ENCODE measurements at places on chromosomes 12 and 14.

- DNase-seq, result no peak
Observed at GRCh38 chr12:22562036-22563028, 18.0 kb upstream of the C2CD5 start.

GRCh38 chr14:74525361-74525851 is 31.8 kb downstream of the ISCA2 start:
- no peak for DNase-seq

GRCh38 chr14:77158882-77159255 is 17.3 kb upstream of the ZDHHC22 start:
- no peak for DNase-seq

DNA sequence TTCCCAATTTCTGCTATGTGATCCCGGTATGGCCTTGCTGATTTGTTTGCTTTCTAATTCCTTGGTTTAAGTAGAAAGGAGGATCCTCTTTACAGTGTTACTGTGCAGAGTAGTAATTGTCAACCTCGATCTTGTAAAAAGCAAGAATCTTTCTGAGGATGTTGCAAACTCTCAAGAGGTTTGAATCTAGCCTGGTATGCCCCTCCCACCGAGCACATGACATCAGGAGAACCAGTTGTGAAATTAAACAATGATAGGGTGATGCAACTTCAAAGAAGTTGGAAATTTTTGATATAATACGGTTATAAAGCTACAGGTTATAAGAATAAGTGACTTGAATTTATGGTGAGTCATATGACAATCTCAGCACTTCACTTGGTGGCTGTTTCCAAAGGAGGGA is 35.0 kb upstream of the FUT8 start:
- DNase-seq, result no peak

DNA sequence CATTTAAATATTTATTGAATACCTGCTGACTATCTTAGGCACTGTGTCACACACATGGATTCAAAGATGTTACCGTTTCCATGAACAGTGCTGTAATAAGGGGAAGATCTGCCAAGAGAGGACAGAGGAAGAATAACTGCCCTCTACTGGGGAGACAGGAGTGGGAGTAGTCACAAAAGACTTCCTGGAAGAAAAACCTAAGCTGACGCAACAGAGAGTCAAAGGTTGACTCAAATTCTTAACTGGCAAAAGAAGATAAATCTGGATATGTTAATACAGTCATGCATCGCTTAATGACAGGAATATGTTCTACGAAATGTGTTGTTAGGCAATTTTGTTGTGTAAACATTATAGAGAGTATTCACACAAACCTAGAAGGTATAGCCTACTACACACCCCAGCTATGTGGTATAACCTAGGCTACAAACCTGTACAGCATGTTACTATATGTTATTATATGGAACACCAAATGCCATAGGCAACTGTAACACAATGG is 51.5 kb downstream of the DCAF5 start:
- no peak for DNase-seq

DNA sequence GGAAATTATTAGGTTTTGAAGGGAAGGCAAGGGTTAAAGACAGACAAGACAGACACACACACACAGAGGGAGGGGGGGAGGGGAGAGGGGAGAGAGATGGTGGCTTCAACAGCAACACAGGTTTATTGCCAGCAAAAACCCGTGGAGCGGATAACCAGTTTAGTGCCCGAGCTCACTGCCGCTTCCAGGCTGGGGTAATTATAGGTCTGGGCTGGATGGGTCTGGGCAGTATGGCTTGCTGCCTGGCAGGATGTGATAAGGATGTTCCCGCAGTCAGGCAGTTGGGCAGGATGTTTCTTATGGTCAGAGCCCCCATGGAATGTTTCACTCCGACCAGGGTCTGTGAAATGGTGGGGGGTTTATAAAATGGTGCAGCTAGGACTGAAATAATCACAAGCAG is 4.4 kb upstream of the TDRD9 start:
- DNase-seq, result no peak

DNA sequence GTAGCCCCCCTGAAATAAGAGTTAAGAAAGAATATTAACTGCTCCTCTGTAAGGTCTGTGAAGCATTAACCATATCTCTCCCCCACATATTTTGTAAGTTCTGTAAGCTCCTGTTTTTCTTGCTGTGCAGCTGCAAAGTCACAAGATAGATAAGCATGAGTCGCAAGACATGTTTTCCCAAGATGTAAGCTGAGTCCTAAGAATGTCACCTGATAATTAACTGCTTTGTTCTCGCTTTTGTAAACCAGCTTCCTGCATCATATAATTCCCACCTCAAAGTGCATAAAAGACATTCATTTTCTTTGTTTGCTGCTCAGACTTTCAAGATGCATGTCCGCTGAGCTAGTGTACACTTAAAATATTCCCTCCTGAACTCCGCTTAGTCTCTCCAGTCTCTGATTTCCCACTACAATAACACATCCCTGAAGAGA is 27.0 kb upstream of the PHC1 start:
- no peak for DNase-seq

GRCh38 chr12:116607039-116607438 is 47.9 kb downstream of the MAP1LC3B2 start:
- DNase-seq, result no peak

GRCh38 chr14:54881761-54882401 is 20.7 kb downstream of the GCH1 start:
- DNase-seq, result peak; percentile 23

DNA sequence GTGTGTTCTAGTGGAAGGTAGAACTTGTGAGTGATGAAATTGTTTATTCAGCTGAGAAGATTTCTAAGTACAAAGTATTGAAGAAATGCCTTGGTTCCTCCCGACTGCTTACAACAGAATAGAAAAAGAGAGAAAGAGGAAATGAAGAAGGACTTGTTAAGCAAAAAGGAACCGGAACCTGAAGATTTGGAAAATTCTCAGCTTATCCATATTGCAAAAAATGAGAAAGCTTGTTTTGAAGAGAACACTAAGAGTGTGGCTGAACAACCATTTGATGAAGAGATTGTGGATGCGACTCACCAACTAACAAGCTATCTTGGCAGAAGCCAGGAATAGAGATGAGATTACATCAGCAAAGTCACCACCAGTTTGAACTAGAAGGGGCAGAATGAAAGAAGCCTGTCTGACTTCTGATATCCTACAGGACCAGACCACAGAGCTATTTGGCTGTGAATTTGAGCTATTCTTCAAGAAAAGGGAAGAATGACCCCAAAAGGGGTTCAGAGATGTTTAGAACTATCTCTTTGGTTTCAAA is 15.1 kb downstream of the NDUFA9 start:
- no peak for DNase-seq

- no peak for DNase-seq
Observed at GRCh38 chr14:61839507-61839906, 77.3 kb downstream of the SNAPC1 start.

GRCh38 chr14:94388027-94388383 is 397 bp downstream of the SERPINA1 start:
- DNase-seq, result no peak

- DNase-seq, result no peak
Observed at GRCh38 chr12:108033090-108033489, 96.0 kb upstream of the WSCD2 start.

DNA sequence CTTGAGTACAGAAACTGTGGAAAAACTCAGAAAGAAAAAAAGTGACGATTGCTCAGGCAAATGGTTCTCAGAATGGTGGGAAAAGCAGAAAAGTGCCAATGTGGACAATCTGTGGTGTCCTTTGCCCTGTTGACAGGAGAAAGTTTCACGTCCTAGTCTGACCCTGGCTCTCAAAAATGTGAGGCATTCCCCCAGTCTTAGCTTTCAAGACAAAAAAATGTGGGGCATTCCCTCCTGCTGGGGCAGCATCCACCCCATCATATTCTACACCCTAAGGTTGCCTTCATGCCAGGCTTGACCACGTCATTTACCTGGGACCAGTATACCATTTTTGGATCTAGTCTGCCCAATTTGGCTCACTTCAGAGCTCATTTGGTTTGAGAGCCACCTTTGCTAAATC is 20.7 kb upstream of the ANAPC7 start:
- DNase-seq, result no peak

DNA sequence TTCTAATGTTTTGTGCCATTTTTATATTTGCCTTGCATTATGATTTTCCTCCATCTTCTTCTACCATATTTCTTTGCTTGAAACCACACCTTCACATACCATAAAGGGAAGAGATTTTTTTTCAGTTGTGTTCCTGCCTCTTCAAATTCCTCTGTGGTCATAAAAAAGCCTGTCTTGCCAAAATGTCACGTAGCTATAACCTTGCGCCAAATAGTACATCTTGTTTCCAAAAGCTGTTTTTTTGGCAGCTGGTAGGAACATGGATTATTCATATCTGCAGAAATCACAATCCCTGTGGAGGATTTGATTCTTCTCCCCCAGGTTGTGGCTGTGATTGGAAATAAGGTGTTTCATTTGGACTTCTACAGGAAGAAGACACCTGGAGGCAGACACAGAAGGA is 133.6 kb upstream of the SLC35F4 start:
- DNase-seq, result no peak

- peak; percentile 20 for DNase-seq
Observed at GRCh38 chr14:54775486-54776140, 127.0 kb downstream of the GCH1 start.

GRCh38 chr14:104201063-104201462 is 62.7 kb downstream of the KIF26A start:
- DNase-seq, result no peak

DNA sequence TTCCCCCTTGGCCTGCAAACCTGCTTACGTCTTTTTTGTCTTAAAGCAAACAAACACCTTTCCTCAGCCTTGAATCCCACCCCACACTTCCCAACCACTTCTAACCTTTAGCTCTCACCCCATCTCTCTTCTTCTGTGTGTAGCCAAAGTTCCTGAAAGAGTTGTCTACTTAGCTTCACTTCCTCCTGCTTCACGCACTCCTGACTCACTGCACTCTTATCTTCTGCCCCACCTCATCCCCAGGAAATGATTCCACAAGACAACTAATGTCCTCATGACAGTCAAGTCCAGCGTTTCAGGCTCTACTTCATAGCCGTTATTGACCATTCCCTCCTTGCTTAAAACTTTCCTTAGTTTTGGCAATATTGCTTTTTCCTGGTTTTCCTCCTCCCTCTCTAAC is 22.4 kb downstream of the EIF2B2 start:
- DNase-seq, result no peak

Data from activated CD4-positive, alpha-beta T cell treated with anti-CD3 and anti-CD28 coated beads for 36 hours (primary cell).